ENCODE measurements at places on chromosomes 5 and 9. TPM values are rescaled to one million over a fixed set of nuclear protein-coding genes. Genes with fewer than 3 reads are reported as not detected.
A peak's percentile ranks its signal among the peaks of the same experiment; 100 is the strongest.

ZDHHC11 gene
- total RNA-seq, result 0.61 TPM

SURF6 gene
- 27.2 TPM for total RNA-seq

RFX3 gene
- 11.9 TPM for total RNA-seq

GRCh38 chr5:62473209-62473608, 60.6 kb downstream of the IPO11 start:
- H3K36me3 ChIP-seq, result no peaks in the 10 kb centered on the region
- DNase-seq, result no peak
- H3K27me3 ChIP-seq, result no peaks in the 10 kb centered on the region
- H3K27ac ChIP-seq, result no peak overlapping the region
- H3K4me3 ChIP-seq, result no peak overlapping the region

GRCh38 chr9:134205672-134206310, 41.4 kb upstream of the RNU6ATAC start:
- no peak for DNase-seq
- no peak overlapping the region for H3K4me3 ChIP-seq
- H3K36me3 ChIP-seq, result no peaks in the 10 kb centered on the region
- H3K27ac ChIP-seq, result no peak overlapping the region
- no peaks in the 10 kb centered on the region for H3K4me1 ChIP-seq

DNA sequence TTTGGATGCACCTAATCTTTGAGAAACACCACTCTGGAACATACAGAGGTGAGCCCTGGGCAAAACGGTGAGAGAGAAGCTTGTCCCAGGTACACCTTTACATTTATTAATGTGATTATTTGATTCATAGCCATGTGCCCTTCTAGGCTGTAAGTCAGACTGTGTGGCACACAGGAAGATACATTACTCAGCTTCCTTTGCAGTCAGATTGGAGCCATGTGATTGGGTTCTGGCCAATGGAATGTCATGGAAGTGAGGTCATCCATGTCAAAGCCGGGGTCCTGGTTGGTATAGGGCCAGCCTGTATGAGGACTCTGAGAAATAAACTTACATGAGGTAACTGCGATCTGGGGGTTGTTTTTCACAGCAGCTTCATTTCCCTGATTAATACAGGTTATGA, 106.8 kb upstream of the CD180 start:
- no peaks in the 10 kb centered on the region for H3K27me3 ChIP-seq
- no peak overlapping the region for H3K4me3 ChIP-seq
- DNase-seq, result no peak
- no peaks in the 10 kb centered on the region for H3K4me1 ChIP-seq

- H3K36me3 ChIP-seq, result no peaks in the 10 kb centered on the region
- no peak overlapping the region for H3K4me3 ChIP-seq
- no peaks in the 10 kb centered on the region for H3K27me3 ChIP-seq
- no peaks in the 10 kb centered on the region for H3K4me1 ChIP-seq
Observed at GRCh38 chr5:89330140-89330539, 447.2 kb upstream of the MEF2C start.

DNA sequence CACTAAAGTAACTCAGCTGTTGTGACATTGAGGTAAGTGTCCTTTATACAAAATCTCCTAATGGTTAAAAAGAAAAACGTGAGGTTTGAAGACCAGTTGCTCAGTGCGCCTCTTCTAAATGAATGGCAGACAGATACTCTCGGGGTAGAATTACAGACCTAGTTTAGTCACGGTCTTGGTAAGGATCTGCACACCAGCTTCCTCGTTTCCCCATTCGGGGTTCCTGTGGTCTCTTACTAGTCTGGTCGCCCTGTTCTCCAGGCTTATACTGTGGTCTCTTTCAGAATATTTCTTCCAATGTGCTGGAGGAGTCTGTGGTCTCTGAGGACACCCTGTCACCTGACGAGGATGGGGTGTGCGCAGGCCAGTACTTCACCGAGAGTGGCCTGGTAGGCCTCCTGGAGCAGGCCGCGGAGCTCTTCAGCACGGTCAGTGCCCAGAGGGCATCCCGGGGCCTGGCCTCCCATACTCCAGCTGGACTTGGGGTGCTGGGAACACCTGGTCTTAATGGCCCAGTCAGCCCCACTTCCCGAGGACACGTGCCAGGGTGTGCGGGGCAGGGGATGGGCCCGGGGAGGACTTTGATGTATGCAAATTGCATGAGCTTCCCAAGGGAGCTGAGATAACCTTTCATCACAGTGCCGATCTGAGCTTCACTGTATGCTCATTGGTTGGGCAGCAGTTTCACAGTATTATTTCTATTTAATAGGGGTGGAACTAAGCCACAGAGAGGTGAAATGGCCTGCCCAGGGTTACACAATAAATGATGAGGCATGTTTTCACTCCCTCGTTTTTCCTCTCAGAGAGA, 224.5 kb downstream of the DOCK8 start:
- no peaks in the 10 kb centered on the region for H3K4me1 ChIP-seq
- H3K27me3 ChIP-seq, result no peaks in the 10 kb centered on the region
- DNase-seq, result no peak
- H3K36me3 ChIP-seq, result peaks cover 67% of the 10 kb centered on the region
- no peak overlapping the region for H3K4me3 ChIP-seq

GRCh38 chr9:111872886-111873285, 23.7 kb upstream of the UGCG start:
- H3K27me3 ChIP-seq, result no peaks in the 10 kb centered on the region
- no peak for DNase-seq
- H3K36me3 ChIP-seq, result no peaks in the 10 kb centered on the region
- no peak overlapping the region for H3K27ac ChIP-seq

DNA sequence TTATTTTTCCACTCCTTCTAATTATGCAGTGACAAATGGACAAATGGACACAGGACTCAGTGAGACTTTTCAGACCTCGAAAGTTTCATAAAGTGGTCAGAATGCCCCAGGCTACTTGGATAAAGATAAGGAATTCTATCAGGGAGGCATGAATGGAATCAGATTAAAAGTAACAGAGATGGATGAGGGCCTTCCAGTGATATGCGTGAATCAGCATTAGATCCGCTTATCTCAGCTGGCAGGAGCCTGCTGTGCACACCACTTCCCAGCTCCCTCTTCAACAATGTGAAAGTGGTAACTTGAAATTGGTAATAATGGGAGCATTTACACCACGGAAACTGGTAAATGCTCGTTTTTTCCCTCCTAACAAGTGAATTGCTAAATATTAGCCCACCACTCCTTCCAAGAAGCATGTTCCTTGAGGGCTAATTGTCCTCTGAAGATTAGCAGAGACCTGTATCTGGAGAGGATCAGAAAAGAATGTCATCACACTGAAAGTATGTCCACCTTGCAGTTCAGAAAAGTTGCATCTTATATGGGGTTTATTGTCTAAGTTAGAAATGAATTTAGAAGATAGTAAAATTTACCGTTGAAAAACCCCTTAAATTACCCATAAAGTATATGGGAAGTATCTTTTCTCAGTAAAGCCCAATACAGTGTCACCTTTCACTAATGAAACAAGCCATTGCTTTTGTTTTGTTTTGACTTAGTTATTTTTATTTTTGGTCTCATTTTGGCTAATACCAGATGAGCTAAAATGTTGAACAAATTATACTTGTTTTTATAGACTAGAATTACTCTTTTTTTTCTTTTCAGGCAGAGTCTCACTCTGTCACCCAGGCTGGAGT, 125.3 kb downstream of the DPYSL3 start:
- H3K36me3 ChIP-seq, result no peaks in the 10 kb centered on the region
- no peak for DNase-seq
- H3K27ac ChIP-seq, result no peak overlapping the region
- peaks cover 5% of the 10 kb centered on the region for H3K27me3 ChIP-seq

GRCh38 chr5:161286066-161286655, 260.4 kb downstream of the GABRB2 start:
- H3K27me3 ChIP-seq, result no peaks in the 10 kb centered on the region
- H3K4me1 ChIP-seq, result peaks cover 16% of the 10 kb centered on the region
- DNase-seq, result no peak
- H3K4me3 ChIP-seq, result peak overlapping the region; percentile 39
- H3K27ac ChIP-seq, result peak overlapping the region; percentile 73

GRCh38 chr9:91741522-91741921, 208.5 kb downstream of the ROR2 start:
- H3K36me3 ChIP-seq, result no peaks in the 10 kb centered on the region
- no peak for DNase-seq
- no peaks in the 10 kb centered on the region for H3K4me1 ChIP-seq
